ENCODE measurements at places on chromosomes 5 and 9. TPM values are rescaled to one million over a fixed set of nuclear protein-coding genes. Genes with fewer than 3 reads are reported as not detected.

SLC1A3 gene
- total RNA-seq, result 19.4 TPM

PCDHGA3 gene
- 6.7 TPM for total RNA-seq

NR5A1 gene
- total RNA-seq, result not detected

- no peak for DNase-seq
Measured at GRCh38 chr5:29051509-29051908, 2013.1 kb upstream of the CDH9 start.

DNA sequence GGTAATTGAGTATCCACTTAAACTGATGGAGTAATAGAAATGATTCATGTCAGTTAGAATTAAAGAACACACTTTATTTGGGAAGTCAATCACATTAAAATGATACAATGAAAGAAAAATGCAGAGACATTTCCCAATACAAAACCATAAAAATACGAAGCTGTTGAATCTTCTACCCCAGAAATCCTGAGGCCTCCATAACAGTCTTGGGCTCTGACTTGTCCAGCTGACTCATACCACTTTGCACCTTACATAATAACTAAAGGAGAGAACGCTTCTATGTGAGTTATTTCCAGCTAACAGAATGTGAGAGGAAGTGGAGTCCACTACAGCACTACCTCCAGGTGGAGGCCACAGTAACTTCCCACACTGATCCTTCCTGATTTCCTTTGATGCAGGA, 305.0 kb downstream of the MRPS30 start:
- no peak for DNase-seq

GRCh38 chr5:102218159-102218558, 77.9 kb downstream of the SLCO4C1 start:
- no peak for DNase-seq

- no peak for DNase-seq
Measured at GRCh38 chr9:123996731-123997421, 14.7 kb upstream of the LHX2 start.

DNA sequence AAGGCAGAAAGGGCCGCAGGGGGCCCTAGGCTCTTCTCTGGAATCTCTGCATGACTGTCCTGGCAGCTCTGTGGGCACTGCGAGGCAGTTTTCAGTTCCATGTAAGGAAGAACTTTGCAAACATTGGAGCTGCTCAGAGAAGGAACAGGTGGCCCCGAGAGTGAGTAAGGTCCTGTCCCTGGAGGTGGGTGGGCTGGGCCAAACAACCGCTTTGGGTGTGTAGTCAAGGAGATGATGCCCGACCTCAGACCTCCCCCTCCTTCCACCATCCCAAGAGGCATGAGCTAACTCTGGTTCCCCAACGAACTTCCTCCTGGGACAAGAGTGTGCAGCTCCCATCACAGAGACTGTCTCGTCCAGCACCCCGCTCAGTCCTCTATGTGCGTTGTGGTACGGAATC, 20.5 kb downstream of the CSF1R start:
- DNase-seq, result peak; percentile 55

- DNase-seq, result no peak
Measured at GRCh38 chr5:111187079-111187478, 37.1 kb upstream of the CAMK4 start.

DNA sequence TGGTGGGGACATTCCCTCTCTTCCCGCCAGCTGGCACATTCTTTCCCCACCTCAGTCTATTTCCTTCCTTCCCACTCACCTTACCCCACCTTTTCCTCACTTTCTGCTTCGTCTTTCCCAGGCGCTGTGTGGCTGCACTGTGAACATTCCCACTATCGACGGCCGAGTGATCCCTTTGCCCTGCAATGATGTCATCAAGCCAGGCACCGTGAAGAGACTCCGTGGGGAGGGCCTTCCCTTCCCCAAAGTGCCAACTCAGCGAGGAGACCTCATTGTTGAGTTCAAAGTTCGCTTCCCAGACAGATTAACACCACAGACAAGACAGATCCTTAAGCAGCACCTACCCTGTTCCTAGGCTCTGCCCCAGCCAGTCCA, 7.3 kb downstream of the DNAJB5 start:
- DNase-seq, result no peak

DNA sequence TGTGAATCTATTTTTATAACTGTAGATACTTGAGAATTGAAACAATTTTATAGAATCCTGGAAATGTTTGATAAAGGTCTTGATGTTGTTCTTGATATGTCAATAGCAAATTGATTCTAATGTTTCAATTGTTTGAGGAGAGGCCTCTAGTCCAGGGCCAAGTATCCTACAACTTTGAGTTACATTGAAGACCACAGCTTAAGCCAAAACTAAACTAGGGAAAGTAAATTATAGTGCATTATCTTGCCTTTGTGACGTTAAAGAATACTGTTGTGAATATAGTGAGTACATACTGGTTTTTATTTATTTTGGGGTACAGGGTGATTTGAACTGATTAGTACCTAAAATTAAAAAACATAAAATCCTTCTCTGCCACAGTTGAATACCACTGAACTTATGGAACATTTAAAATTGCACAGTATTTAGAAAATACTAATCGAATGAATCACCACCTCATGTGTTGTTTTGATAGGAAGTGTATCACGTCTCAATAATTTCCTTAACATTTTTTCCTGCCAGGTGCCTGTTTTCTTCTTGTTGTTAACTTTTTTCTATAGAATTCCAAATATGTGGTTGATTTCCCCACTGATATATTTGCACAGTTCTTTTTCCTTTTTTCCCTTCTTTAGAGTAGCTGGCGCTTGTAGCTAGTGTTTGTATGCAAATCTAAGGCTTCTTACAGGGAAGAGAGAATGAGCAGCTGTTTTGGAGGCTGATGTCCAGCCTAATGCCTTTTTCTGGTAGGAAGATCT, 12.5 kb downstream of the ARHGEF28 start:
- DNase-seq, result no peak
